ENCODE measurements at places on chromosomes 5 and 9. TPM values are rescaled to one million over a fixed set of nuclear protein-coding genes. Genes with fewer than 3 reads are reported as not detected.

The PCDHA7 gene
- total RNA-seq = 0.58 TPM

The PCDHGB3 gene
- total RNA-seq = 7.1 TPM

The TSSK1B gene
- 0.70 TPM for total RNA-seq

The DMRTA1 gene
- total RNA-seq = 1.3 TPM

The F2RL1 gene
- 25.9 TPM for total RNA-seq

The CDC25C gene
- total RNA-seq = 5.1 TPM

The C5orf63 gene
- total RNA-seq = 6.2 TPM

The ECSCR gene
- 24.9 TPM for total RNA-seq

The RASGEF1C gene
- 0.93 TPM for total RNA-seq

The ADAMTS6 gene
- total RNA-seq = 7.6 TPM

The SLC34A3 gene
- 3.0 TPM for total RNA-seq

The FABP6 gene
- not detected for total RNA-seq

The RNF208 gene
- 4.1 TPM for total RNA-seq

The PFN3 gene
- total RNA-seq = not detected

The SPATA31D4 gene
- total RNA-seq = not detected

The INSL6 gene
- not detected for total RNA-seq

The STK10 gene
- 30.2 TPM for total RNA-seq

The SNCB gene
- total RNA-seq = 0.12 TPM

The SH3PXD2B gene
- total RNA-seq = 16.2 TPM

The BRD8 gene
- total RNA-seq = 66.8 TPM

The CNOT8 gene
- 62.7 TPM for total RNA-seq

The PCDHGB1 gene
- total RNA-seq = 6.0 TPM

The SMIM27 gene
- 12.8 TPM for total RNA-seq

The C9orf43 gene
- 0.88 TPM for total RNA-seq

The SLC46A2 gene
- total RNA-seq = 0.64 TPM

The PGM5 gene
- total RNA-seq = 54.2 TPM
